Activated CD8-positive, alpha-beta T cell treated with anti-CD3 and anti-CD28 coated beads for 36 hours (primary cell): ENCODE measurements at places on chromosomes 3 and 15. TPM values are rescaled to one million over a fixed set of nuclear protein-coding genes. Genes with fewer than 3 reads are reported as not detected.

MRAS gene
- not detected for total RNA-seq

ERICH6 gene
- not detected for total RNA-seq

PLIN1 gene
- total RNA-seq = 0.50 TPM

GRCh38 chr15:91530279-91530678 lies 323.2 kb upstream of the SLCO3A1 start:
- DNase-seq = no peak

GRCh38 chr3:131324923-131325322 lies 56.7 kb upstream of the NUDT16 start:
- DNase-seq = no peak
